H54 (cell line): ENCODE measurements at places on chromosomes 12 and 14.

- no peak for DNase-seq
Observed at GRCh38 chr12:85147331-85147730, 111.2 kb downstream of the LRRIQ1 start.

GRCh38 chr12:123681605-123682004 lies 10.7 kb downstream of the TCTN2 start:
- DNase-seq = no peak

GRCh38 chr14:91402771-91403600 lies 14.6 kb downstream of the CCDC88C start:
- DNase-seq = no peak

DNA sequence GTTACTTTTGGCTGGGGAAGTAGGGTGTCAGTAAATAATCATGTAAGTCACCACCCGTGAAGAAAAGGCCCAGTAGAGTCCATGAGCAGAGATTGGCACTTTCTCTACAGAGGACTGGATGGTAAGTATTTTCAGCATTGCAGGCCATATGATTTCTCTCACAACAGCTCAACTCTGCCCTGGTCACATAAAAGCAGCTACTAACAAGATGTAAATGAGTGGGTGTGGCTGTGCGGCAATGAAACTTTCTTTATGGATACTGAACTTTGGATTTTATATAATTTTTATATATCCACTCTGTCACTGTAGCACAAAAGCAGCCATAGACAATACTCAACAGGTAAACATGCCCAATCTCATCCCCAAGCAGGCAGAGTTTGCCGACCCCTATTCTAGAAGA lies 343.6 kb downstream of the GLT1D1 start:
- DNase-seq = no peak

DNA sequence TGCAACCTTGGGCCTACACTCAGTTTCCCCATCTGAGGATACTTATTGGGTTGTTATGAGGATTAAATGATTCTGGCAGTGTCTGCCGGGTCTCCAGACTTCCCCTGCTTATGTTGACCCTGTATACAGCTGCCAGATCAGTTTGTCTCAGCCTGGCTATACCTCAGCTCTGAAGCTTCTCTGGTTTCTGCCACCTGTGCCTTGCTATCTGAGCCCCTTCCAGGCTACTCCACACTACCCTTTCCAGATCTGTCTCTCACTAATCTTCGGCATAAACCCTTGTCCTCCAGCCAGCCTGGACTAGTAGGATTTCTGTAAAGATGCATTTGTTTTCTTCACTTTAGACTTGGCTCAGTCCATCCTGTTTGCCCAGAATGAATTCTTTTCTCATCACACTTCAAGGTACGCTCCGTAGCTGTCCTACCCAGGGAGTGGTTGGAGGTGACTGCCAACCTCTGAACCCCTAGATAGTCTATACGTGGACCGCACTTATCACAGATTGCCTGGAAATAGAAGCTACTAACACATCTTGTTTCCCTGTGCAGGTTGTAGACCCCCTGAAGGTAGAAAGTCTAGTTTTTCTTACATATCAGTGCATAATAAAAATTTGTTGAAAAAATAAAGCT lies 422.4 kb downstream of the RAD51B start:
- no peak for DNase-seq

DNA sequence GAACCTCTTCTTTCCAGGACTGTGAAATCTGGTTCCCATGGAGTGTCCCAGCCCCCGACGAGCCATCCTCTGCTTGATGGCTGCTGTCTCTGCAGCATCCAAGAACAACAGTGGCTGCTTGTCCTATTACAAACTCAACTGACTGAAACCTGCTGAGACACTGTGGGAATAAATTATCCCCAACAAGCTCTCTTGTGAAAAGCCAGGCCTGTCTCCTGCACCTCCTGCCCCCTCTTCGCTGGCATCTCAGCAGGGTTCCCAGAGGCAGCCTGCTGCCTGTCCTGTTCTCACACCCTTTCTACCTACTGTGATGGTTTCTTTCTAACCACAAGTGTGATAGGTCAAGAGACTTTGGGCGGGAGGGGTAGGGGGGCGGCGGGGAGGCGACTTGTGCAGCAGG lies 180.2 kb downstream of the TSPAN9 start:
- no peak for DNase-seq

- DNase-seq = no peak
Observed at GRCh38 chr14:98953551-98954348, 318.2 kb downstream of the BCL11B start.

GRCh38 chr12:121440768-121441167 lies 40.9 kb downstream of the RNF34 start:
- DNase-seq = no peak

GRCh38 chr12:91778091-91778832 lies 367.4 kb downstream of the BTG1 start:
- no peak for DNase-seq

DNA sequence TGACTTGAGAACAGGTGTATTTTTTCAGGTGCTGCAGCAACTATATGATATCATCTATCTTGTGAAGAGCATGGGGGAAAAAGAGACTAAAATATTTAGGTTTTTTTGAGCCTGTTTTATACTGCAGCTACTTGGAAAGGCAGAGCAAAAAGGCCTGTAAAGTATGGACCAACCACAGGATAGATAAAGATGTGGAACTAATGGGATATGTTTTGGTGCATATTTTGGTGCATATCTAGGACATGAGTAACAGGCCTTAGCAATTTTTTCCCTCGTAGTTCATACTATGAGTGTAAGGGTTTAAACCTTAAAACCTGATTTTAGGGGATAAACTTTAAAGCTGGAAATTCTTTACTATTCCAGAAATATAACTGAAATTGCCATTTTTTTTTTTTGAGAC lies 6.0 kb upstream of the GTSF1 start:
- DNase-seq = peak; percentile 45

GRCh38 chr14:100616854-100617409 lies 29.7 kb upstream of the BEGAIN start:
- no peak for DNase-seq

DNA sequence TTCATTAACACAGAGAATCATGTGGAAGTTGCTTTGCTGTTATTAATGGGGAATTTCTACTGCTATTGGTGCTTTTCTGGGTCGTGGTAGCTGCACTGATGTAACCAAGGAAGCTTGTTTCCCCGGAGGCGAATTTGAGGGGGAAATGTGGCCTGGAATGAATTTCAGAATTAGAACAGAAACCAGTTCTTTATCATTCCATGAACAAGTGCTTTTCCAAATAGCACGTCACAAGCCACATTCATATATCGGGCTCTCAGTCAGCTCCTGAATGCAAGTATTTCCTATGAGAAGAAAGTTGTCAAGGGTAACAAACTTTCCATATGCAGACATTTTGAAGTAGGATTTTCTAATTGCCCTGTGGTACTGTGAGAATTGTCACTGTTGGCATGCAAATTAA lies 1353.2 kb downstream of the AACS start:
- DNase-seq = no peak

DNA sequence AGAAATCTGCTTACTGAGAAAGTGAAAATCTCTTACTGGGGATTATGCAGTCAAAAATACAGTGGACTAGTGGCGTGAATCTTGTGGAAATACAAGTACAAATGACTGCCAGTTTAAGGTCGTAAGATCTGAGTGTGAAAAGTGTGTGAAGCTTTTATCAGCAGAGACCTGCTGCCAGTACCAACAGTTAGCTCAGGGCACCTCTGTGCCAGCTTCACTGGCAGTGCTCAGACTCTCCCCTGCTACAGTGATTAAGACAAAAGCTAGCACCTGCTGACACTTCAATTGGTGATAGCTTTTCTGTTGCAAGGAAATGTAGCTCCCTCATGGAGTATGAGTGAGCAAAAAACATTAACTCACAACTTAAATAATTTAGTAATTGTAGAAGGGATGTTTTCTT lies 185.1 kb downstream of the ANO6 start:
- no peak for DNase-seq

DNA sequence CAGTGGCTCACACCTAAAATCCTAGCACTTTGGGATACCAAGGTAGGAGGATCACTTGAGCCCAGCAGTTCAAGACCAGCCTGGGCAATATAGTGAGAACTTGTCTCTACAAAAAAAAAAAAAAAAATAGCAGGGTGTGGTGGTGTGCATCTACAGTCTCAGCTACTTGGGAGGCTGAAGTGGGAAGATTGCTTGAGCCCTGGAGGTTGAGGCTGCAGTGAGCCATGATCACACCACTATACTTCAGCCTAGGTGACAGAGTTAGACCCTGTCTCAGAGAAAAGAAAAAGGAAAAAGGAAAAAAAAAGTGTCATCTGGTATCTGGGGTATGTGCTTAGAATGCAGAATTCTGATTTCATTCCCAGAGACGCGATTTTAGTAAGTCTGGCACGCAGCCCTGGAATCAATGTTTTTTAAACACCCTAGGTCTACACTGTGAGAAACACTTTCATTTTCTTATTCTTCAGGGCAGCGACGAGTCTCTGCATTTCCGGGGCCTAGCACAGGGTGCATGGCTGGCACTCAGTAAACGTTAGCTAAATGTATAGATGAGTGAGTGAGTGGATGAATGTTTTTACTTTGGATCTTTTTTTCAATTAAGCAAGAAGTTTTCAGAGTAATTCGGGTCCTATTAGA lies 243.8 kb upstream of the PWP1 start:
- DNase-seq = no peak

DNA sequence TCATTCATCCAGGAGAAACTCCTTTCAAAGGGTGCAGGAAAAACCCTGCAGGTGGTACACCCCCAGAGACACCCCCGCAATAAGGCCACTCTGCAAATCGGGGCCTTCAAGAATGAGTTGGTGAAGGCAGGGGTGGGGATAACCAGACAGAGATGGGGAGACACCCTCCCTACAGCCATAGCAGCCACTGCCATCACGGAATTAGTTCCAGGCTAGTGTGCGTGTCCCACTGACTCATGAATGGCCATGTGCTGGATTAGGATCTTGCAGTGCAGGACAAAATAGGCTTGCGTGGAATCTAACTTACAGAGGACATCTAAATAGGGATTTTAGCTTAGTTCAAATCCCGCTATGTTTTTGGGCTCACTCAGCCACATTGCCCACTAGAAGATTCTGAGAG lies 37.8 kb downstream of the SPRING1 start:
- DNase-seq = no peak

DNA sequence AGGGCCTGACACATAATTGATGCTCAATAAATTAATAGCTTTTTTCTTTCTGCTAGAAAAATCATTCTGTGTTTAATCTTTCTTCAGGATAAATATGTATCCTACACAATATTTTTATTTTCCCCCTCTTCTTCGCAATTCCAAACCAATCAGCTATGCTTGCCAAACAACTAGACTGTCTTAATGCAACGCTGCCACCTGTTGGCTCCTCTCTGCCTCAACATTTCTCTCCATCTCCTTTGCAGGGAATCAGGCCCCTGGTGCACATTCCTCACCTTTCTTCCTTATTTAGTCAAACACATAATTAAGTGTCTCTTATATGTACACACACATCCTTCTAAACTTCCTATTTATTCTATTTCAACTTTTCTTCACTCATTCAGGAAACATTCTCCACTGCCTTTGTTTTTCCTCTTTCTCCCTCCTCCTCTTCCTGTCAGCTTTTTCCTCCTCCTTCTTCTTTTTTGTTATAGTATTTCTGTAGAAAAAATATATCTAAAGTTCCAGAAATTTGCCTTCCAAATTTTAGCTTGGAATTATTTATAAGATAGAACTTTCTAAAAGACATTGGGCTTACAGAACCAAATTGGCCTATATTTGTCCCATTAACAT lies 406.0 kb downstream of the PRKD1 start:
- no peak for DNase-seq

GRCh38 chr14:95328729-95329503 lies 9.2 kb upstream of the CLMN start:
- DNase-seq = no peak

- DNase-seq = no peak
Observed at GRCh38 chr12:29429999-29430715, 49.2 kb upstream of the ERGIC2 start.

DNA sequence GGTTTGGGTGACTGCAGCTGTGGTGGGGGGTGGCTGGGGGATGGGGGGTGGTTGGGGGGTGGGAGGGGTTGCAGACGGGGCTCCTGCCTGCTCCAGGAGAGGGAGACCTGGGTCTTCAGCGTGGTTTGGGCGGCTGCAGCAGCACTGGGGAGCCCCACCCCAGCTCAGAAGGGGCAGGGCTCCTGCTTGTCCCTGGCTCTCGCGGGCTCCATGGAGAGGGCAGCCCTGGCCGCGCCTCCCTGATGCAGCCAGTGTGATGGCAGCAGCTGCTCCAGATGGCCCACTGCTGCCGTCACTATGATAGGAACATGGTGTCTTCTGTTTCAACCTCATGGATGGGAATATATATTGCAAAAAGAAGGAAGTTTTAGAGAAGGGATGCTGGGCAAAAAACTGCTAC lies 22.9 kb downstream of the TRHDE start:
- no peak for DNase-seq

- DNase-seq = no peak
Observed at GRCh38 chr12:42552822-42553221, 36.7 kb downstream of the PRICKLE1 start.

GRCh38 chr12:93804392-93805179 lies 127.4 kb downstream of the CRADD start:
- DNase-seq = no peak

GRCh38 chr12:119181944-119182343 lies 3.2 kb downstream of the HSPB8 start:
- DNase-seq = no peak

DNA sequence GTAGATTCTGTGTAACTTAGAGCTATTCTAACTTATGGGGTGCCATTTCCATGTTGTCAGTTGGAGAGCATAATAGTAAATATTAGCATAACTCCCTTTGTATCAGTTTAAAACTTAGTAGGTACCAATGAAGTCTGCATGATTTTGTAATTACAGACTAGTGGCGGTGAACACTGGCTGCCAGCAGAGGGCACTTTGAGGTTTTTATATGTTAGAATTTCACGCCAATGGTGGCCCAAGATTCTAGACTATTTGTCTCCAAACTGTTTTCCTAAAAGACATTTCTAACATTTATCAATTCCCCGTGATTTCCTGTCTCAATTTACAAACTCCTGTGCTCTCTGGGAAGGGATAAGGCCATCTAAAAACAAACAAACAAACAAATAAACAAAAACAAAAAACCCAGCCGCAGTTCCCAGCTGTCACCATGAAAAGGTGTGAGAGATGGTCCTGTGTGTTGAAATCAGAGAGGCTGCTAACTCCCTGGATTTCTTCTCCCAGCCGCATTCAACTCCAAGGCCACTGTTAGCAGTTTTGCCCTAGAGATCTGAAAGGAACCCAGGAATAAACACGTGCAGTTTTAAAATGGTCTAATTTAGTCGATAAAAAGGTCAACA lies 57.6 kb downstream of the BRMS1L start:
- no peak for DNase-seq

DNA sequence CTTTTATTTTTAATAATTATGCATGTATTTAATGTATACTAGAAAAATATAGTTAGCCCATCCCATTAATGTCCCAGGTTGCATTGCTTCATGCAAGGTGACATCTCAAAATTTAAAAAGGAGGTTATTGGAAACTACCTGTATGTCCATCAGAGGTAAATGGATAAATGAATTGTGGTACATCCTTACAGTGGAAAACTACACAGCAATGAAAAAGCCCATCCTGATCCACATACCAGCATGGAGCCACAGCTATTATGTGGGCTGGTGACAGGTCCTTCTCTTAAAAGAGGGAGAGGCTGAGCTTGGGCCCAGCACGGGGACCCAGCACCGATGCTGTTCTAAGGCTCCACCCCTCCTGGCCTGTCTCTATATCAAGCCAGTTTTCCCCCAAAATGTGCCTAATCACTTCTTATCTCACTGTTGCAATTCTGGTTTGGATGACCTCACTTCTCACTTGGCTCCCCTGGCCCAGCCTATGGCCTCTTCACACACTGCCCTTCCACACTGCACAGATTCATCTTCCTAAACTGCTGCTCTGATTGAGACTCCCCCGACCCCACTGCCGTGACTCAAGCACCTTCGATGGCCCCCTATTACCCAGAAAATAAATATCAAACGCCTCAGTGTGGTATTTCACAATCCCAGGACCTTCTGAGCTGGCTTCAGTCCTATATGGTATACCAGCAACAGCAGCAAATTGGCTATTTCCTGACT lies 97.1 kb upstream of the NCOR2 start:
- DNase-seq = no peak
